Hematopoietic multipotent progenitor cell treated with erythropoietin and hydrocortisone succinate and interleukin-3 and kit ligand, for 15 days (in vitro differentiated cells): ENCODE measurements at places on chromosomes 3 and 15.

DNA sequence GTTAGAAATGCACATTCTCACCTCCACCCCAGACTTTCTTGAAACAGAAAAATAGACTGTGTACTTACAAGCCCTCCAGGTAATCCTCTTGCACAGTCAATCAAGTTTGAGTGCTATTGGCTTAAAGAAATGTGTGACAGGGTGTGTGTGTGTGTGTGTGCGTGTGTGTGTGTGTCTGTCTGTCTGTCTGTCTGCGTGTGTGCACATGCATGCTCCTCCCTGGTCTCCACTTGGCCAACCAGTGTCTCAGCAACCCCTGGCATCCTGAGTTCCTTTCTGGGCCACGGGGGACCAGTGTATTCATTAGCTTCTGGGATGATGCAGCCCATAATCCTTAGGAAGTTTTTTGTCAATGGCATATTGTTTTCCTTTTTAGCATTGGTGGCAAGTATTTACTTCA, 128.8 kb upstream of the IL12A start:
- DNase-seq, result no peak

DNA sequence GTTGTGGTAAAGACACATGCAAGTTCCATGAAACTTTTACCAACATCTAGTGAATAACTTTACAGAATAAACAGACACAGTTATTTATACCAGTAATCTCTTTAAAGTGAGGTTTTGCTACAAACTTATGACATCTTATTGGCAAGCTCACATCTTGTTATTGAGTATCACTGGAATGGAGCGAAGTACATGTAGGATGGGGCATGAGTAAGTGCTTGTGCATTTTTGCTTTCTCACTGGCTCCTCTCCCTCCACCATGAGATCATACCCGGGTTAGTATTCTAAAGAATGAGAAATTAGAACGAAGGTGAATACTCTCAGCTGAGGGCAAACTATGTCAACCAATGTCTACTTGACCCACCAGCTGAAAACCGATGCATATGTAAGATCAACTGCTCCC, 193.3 kb upstream of the ZNF717 start:
- DNase-seq, result no peak

DNA sequence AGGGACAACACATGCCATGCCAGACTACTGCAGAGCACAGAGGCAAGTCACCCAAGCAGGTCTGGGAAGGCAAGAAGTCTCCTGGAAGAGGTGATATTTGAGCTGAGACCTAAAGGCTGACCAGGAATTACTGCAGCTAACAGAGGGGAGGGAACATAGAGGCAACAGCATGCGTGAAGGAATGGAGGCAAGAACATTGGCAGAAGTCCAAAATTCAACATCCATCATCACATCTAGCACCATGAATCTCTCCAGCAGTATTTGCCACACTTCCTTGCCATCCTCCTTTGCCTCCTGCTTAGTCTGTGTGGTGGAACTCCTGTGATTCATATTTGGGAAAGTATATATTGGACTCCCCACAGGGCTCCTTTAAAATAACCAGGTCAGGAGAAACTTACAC, 870 bp upstream of the TSEN2 start:
- DNase-seq, result peak; percentile 25

DNA sequence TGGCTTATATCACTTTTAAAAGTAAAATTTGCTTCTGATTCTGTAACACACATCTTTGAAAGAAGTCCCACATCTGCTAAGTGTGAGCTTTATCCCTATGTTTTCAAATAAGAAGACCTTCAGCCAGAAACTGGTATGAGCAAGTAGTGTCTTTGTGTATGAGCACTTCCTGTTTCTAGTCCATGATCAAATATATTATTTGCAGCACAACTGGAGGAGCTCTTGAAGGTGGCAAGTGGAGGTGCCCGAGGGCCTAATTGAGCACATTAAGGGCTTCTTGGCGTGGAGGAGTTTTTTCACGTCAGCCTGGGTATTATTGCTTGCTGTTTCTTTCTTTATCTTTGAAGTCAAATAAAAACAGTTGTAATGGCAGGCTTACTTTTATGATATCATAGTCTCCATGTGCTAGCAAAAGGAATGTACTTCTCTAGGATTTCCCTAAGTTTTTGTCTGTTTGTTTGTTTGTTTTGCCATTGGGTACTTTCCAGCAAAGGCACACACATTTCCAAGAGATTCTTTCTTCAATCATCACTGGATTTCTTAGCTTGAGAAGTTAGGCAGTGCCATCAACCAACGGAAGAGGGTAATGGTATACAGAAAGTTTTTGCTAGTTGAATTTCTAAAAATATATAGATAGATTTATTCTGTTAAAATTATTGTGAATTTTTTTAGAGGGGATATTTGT, 68.1 kb downstream of the MEIS2 start:
- DNase-seq, result no peak

DNA sequence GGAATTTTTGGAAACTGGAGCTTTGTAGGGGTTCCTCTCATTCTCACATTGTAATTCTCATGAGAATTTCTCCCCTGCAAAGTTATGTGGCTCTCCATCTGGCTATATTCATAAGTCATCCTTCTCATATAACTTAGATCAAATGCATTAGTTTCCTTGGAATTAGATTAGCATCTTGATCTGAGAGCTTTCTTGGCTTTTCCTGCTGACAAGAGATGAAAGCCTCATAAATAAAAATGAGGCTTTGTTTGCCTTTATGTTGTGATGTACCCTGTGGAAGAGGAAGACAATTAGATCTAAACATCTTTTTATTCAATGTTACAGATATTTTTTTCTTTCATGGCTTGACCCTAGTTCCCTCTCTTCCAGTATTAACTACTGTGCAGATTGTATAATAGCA, 165.4 kb upstream of the ZPLD1 start:
- DNase-seq, result no peak

GRCh38 chr3:76997733-76998132, 42.2 kb upstream of the ROBO2 start:
- DNase-seq, result no peak
